Ecto neural progenitor cell (in vitro differentiated cells): ENCODE measurements at places on chromosomes 5 and 9.
A peak's percentile ranks its signal among the peaks of the same experiment; 100 is the strongest.

- DNase-seq, result no peak
These were observed 480.4 kb upstream of the TUSC1 start for GRCh38 chr9:26158631-26159150.

DNA sequence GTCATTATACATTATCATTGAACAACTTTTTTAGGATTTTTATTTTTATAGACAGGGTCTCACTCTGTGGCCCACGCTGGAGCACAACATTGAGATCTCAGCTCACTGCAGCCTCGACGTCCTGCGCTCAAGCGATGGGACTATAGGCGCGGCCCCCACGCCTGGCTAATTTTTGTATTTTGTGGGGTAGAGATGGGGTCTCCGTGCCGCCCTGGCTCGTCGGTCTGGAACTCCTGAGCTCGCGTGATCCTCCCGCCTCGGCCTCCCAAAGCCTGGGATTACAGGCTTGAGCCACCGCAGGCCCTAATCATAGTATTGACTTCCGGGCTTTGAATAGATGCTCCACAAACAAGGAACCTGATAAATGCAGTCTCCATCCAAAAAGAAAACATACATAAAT lies 1.4 kb upstream of the EDF1 start:
- DNase-seq, result no peak

DNA sequence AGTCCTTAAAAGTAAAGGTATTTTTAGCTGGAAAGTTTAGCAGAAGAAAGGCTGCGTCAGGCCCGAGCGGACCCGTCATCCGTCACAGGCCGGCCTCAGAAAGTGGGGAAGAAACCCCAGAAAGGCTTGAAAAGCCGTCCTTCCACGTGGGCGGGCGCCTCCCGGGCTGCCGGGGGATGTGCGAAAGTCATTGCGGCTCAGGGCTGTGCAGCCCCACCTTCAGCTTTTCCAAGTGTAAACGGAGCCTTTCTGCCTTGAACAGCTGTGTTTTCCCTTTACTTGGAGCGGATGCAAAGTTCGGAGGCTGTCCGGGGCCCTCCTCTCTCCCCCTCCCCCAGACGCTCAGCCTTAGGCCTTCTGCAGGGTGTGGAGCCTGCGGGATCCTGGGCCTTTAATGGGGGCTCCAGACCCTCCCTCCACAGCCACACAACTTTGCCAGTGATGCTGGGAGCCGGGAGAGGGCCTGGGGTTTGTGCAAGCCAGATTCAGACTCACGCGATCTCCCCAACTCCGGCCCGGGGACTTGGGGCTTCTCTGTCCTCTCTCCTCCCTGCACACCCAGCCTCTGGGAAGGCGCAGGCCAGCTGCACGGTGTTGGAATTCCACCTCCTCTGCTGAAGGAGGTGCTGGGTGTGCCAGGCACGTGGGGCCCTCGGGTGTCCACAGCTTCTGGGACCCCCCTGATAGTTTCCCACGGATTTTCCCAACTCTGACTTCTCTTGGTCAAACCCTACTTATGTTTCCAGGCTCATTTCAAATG lies 95.5 kb upstream of the RAPGEF1 start:
- no peak for DNase-seq

GRCh38 chr9:125986966-125987365 lies 239.8 kb downstream of the PBX3 start:
- DNase-seq, result no peak

GRCh38 chr5:180208435-180209081 lies 453 bp downstream of the RASGEF1C start:
- DNase-seq, result peak; percentile 77

DNA sequence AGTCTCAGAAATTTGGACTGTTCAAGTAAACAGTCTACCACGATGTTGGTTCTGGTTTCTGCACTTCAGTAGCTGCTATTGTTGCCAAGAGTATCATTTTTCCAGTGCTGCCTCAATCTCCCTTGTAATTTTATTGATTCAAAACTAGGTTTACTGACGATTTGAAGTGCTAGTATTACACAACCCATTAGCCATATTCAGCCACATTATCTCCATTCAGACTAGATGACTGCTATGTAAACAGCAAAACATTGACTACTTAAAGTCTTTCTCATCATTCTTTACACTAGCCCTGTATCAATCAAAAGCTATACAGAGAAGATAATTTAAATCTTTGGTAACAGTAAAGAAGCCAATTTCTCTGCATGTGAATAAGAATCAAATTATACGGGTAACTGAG lies 102.0 kb upstream of the TSLP start:
- DNase-seq, result no peak

- DNase-seq, result no peak
These were observed 141.4 kb downstream of the TMEM38B start for GRCh38 chr9:105835721-105836120.

DNA sequence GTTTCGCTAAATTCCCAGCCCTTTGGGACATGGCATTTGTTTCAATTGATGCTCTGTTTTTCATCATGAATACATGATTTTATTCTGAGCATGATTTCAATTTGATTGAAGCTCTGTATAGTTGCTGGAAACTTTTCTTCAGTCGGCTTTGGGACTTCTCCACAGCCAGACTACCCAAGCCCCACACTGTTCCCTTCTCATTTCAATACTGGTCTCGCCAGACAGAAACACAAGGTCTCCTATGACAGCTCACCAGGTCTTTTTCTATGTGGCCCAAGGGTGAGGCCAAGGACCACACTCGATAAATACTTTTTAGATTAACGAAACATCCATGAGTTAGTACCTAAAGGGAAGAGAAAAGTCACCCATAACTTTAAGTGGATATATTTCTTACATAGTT lies 132.2 kb downstream of the ARL15 start:
- no peak for DNase-seq

GRCh38 chr5:137581776-137582175 lies 82.7 kb upstream of the SPOCK1 start:
- DNase-seq, result peak; percentile 13

DNA sequence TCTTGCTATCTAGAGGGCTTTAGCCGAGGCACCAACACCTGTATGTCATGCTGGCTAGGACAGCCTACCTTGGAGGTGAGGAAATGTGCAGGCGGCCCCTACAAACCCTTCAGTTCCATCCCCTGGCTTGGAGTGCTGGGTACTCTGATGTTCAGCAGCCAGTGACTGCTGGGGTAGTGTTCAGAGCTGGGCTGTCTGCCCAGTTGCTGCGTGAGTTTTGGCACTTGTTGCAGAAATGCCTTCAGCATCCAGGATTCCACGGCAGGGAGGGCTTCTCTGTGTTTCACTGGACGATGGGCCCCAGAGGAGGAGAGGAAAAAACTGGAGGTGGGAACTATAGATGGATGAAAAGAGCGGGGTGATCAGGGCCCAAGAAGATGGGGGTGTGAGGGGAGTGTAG lies 10.4 kb downstream of the SWI5 start:
- no peak for DNase-seq

- DNase-seq, result no peak
These were observed 80.8 kb upstream of the OSMR start for GRCh38 chr5:38764937-38765391.

- DNase-seq, result no peak
These were observed 33.2 kb downstream of the MYO10 start for GRCh38 chr5:16902846-16903245.

DNA sequence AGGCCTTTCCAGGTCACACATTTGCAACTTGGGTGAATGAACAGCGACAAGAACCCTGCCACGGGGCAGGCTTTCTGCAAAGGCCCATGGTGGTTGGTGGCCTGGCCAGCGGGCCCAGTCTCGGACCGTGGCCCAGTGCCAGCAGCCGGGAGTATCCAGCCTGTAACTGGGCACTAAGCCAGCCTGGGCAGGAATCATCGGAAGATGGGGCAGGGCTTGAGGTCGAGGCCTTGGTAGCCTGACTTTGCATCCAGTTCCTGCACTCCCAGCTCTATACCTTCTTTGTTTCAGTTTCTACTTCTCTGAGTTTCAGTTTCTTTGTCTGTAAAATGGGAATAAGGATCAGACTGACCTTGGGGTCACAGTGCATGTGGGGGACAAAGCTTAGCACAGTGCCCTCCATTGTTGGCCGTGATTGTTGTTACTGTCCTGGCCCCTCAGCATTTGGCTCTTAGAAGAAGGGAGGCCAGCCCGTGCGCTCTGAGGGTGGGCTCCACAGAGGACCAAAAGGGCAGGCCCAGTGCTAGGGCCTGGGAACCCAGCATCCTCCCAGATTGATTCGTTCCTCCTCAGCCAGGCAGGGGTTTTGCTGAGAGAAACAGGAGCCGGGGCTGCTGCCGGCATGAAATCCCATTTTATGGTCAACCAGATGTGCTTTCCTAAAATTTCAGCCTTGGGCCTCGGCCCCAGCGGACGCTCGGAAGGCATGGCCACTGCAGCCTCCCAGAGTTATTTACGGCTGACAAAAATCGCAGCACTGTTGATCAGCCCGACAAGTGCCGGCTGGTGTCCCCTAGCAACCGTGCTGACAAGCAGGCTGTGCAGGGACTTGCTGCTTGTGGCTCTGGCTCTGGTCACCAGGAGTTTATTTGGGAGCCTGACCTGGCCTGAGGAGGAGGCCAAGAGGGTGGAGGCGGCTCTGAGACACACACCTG lies 43.6 kb downstream of the JADE2 start:
- peak; percentile 73 for DNase-seq

DNA sequence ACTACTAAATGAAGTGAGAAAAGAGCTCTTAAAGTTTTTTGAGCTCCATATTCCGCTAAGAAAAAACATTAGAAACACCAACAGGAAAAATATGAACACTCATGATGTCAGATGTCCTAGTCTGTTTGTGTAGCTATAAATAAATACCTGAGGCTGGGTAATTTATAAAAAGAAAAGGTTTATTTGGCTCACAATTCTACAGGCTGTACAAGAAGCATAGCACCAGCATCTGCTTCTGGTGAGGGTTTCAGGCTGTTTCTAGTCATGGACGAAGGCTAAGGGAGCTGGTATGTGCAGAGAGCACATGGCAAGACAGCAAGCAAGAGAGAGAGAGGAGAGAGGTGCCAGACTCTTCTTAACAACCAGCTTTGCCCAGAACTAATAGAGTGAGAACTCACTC lies 186.2 kb downstream of the PLK2 start:
- DNase-seq, result no peak

- DNase-seq, result no peak
These were observed 82.2 kb upstream of the IL12B start for GRCh38 chr5:159412284-159413046.

DNA sequence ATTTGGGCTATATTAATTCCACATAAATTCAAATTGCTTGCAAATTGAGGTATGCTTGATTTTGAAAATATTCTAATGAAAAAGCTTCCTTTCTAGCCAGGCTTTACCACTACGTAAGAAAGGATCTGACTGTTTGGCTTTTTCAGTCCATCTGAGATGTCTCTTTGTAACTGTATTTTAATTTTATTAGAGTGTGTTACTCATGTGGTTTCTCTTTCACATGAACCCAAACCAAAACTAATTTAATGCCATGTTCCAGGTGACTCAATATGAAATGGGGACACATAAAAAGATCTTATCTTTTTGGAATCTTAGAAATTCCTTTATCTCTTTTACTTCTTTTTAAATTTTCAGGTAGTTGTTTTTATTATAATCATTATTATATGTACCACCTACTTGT lies 85.3 kb downstream of the NFIB start:
- no peak for DNase-seq

- DNase-seq, result no peak
These were observed 73.8 kb upstream of the SLC1A1 start for GRCh38 chr9:4416467-4416866.

DNA sequence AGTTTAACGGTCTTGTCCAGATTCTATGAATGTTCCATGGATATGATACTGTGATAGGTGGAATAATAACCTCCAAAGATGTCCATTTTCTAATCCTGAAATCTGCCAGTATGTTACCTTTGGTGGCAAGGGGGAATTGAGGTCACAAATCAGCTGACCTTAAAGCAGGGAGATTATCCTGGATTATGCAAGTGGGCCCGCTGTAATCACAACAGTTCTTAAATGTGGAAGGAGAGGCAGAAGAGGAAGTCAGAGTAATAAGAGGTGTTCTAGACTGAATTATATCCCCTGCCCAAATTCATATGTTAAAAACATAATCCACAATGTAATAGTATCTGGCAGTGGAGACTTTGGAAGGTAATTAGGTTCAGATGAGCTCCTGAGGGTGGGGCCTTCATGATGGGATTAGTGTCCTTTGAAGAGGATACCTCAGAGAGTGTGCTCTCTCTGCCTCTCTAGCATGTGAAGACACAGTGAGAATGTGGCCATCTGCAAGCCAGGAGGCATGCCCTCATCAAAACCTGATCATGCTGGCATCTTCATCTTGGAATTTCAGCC lies 47.6 kb upstream of the ZFAND5 start:
- DNase-seq, result no peak

DNA sequence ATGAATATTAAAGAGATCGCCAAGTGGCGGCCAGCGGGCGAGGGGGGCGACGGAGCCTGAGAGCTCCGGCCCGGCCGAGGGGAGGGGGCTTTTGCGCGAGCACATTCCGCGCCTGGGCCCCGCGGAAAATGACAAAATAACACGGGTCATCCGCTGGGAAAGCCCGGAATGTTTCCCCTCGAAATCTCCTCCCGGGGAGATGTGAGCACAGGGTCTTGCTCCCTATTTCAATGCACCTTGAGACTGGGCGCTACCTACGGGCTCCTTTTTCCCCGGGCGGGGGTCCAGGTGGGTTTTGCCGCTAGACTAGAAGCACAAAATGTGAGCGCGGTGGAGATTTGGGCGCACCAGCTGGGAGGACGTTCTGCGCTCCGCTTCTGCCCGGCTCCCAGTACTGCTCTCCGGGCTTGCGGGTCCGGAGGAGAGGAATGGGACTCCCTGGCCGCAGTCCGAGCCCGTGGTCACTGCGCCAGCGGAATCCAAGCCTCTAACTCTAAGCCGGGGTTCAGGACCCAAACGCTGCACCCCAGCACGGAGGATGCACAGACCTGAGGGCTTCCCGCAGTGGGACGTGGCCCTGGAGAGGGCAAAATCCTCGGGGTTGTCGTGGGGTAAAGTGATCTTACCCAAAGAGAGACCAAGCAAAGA lies 2.8 kb upstream of the PRDM12 start:
- peak; percentile 69 for DNase-seq

- DNase-seq, result no peak
These were observed 220.2 kb downstream of the AGTPBP1 start for GRCh38 chr9:85521371-85522197.

DNA sequence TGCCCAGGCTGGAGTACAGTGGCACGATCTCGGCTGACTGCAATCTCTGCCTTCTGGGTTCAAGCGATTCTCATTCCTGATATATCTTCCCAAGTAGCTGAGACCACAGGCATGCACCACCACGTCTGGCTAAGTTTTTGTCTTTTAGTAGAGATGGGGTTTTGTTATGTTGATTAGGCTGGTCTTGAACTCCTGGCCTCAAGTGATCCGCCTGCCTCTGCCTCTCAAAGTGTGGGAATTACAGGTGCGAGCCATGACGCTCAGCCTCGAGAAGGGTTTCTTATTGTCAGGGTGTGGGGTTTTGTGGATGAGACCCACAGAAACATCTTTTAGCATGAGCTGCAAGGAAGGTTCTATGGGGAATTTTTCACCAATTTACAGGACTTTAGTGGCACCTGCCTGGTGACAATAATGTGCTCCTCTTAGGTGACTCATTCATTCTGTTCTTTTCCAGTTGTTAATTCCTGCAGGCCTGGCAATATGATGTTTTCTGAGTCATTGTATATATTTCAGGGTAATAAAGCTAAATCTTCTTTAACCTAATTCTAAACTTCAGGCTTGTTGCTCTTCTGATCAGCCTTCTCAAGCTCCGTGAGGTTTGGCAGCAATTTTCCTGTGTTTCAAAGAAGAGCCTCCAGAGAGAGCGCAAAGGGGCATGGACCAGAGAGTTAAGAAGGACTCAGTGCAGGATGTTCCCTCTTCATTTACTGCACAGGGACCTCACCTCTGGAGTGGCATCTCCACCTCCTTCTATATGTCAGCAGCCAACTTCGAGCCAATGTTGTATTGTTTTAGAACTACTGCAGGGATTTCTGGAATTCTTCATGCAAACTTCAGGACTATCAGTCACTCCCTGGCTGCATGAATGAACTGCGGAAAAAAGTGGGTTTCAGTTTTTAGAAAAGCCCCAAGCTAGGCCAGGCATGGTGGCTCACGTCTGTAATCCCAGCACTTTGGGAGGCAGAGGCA lies 77.8 kb upstream of the ZNF618 start:
- DNase-seq, result no peak
